ENCODE measurements at places on chromosomes 2 and 18.

DNA sequence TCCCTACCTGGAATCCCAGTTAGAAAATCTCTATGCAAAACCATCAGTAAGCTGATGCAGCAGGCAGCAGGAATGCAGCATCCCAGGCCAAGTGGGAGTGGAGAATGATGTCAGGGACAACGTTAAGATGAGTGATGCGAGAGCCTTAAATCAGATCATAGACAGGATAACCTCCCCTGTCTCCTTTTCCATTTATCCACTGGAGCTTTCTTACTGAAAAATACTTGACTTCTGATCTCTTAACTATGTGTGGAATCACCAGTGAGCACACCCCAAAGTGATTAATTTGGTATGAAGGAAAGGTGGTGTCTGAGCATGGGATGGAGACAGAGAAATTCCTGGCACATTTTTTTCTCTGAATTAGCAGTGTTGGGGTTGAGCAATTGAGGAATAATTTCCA is 98.0 kb downstream of the RND3 start:
- H3K4me3 ChIP-seq, result no peak overlapping the region
- H3K27ac ChIP-seq, result no peak overlapping the region
- H3K36me3 ChIP-seq, result no peaks in the 10 kb centered on the region
- no peaks in the 10 kb centered on the region for H3K4me1 ChIP-seq
- no peak for DNase-seq

DNA sequence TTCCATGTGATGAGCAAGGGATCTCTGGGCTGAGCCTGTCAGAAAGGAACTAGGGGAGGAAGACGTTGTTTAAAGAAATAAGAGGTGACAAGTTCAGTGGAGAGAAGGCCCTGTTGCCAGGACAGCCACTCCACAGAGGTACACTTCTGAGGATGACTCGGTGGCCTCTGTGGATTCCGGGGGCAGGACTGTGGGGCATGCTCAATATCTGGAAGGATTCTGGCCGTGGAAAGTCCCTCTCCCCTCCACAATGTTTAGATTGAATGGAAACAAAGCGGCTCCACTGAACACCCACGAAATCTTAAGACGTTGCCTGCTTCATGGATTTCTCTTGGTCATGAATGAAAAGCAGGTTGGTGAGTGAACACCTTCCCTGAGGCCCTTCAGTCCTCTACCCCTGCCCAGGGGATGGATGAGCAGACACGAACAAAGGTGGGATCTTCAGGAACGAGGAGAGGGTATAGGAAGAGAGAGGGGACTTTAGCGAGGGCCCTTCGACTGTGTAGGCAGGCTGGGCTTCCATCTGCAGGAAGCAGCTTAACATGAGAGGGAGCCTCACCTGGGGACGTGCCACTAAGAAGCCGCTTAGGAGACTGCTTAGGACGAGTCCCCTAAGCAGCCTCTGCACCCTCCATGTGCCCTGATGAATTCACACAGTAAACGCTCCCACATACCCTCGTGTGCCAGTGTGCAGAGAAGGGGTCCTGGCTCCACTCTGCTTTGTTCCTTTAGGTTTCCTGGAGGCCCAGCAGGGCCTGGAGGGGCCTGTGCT is 1.9 kb downstream of the NTSR2 start:
- peaks cover 23% of the 10 kb centered on the region for H3K27me3 ChIP-seq
- no peaks in the 10 kb centered on the region for H3K36me3 ChIP-seq
- no peak overlapping the region for H3K4me3 ChIP-seq
- H3K4me1 ChIP-seq, result peaks cover 2% of the 10 kb centered on the region
- DNase-seq, result no peak

GRCh38 chr2:6342273-6342920 is 523.3 kb downstream of the CMPK2 start:
- H3K27me3 ChIP-seq, result no peaks in the 10 kb centered on the region
- H3K27ac ChIP-seq, result no peak overlapping the region
- no peak overlapping the region for H3K4me3 ChIP-seq
- H3K4me1 ChIP-seq, result no peaks in the 10 kb centered on the region
- no peaks in the 10 kb centered on the region for H3K36me3 ChIP-seq

GRCh38 chr18:50194631-50195532 is at the start of gene MYO5B:
Gene MYO5B (minus strand): TSS chr18:50195147. CDS start chr18:50194793, 354 bp downstream.
- H3K4me1 ChIP-seq, result peaks cover 5% of the 10 kb centered on the region
- peaks cover 15% of the 10 kb centered on the region for H3K27me3 ChIP-seq
- DNase-seq, result peak; percentile 70

DNA sequence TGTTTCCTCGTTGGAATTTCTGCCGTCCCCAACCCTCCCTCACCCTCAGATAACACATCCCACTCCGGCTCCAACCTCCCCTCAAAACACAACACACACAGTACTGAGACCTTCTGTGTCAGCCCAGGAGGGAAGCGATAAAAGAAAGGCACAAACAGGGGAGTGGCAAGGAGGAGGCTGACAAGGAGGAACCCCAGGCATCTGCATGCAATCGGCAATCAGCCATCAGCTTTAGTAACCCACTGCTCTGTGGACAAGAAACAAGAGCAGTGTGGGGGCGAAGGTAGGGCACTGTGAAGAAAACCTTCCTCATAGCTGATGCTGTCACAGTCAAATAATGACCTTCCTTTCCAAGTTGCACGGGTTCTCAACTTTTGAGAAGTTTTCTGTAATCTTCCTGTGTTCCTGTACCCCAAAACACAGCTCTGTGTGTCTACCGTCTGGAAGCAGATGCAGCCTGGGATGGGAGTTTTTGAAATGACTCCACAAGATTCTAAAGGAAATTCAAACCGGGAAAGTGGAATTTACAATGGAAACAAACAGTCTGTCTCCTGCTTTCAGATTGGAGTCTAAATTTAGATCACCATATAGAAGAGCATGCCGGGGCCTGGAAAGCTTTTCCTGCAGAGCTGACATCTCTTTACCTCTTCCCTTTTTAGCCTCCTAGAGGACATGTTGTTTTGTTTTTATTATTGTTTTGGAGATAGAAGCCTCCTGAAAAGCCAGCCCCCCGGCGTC is 16.4 kb upstream of the LPIN2 start:
- H3K4me3 ChIP-seq, result no peak overlapping the region
- no peaks in the 10 kb centered on the region for H3K4me1 ChIP-seq
- H3K36me3 ChIP-seq, result no peaks in the 10 kb centered on the region
- DNase-seq, result no peak
- no peak overlapping the region for H3K27ac ChIP-seq
- H3K27me3 ChIP-seq, result no peaks in the 10 kb centered on the region

DNA sequence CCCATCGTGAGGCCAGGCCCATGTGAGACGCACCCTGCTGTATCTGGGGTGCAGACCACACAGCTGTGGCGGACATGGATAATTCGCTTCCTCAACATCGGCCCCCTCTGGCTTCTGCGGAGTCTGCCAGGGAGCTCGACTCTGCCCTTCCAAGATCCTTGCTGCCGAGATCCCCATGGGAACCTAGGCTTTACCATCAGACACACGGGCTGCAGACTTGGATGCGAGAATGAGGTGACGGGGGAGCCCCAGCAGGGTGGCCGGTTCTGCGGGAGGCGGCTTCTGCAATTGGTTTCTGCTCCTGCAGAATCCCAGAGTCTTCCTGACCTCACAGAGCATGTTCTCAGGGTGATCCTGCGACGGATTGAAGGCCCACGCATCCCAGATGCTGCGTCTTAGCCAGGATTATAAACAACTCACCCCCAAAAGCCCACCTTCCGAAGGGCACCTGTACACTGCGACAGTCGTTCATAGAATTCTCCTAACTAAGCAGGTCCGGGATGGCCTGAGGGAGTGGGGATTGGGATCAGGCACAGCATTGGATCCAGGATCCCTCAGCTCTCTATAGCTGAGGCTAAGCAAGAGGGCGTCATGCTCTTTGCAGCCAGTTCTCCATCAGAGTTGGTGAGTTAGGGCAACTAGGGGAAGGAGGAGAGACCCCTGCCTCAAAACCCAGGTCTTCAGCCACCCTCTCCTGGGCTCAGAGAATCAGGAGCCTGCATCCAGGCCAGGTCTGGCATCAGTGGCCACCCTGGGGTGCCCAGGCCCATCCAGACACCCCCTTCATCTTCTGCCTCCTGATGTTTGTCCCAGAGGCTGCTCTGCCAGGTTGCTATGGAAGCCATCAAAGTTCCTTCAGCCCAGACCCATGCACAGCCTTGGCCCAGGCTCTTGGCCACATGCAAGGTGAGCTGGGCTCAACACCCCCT is 74.7 kb upstream of the SNTG2 start:
- no peak overlapping the region for H3K4me3 ChIP-seq
- no peak for DNase-seq
- H3K4me1 ChIP-seq, result no peaks in the 10 kb centered on the region

GRCh38 chr18:35189510-35189909 is 51.3 kb upstream of the ZNF397 start:
- no peaks in the 10 kb centered on the region for H3K4me1 ChIP-seq
- no peak for DNase-seq
- no peak overlapping the region for H3K4me3 ChIP-seq
- no peaks in the 10 kb centered on the region for H3K36me3 ChIP-seq
- no peak overlapping the region for H3K27ac ChIP-seq

GRCh38 chr2:24785671-24786321 is 7.4 kb downstream of the PTRHD1 start:
- no peaks in the 10 kb centered on the region for H3K36me3 ChIP-seq
- H3K27me3 ChIP-seq, result no peaks in the 10 kb centered on the region
- H3K4me1 ChIP-seq, result no peaks in the 10 kb centered on the region
- no peak for DNase-seq
- no peak overlapping the region for H3K4me3 ChIP-seq

Measured in RWPE2 (cell line).